SK-MEL-5 (cell line): ENCODE measurements at places on chromosomes 16 and 17. TPM values are rescaled to one million over a fixed set of nuclear protein-coding genes. Genes with fewer than 3 reads are reported as not detected.

DNA sequence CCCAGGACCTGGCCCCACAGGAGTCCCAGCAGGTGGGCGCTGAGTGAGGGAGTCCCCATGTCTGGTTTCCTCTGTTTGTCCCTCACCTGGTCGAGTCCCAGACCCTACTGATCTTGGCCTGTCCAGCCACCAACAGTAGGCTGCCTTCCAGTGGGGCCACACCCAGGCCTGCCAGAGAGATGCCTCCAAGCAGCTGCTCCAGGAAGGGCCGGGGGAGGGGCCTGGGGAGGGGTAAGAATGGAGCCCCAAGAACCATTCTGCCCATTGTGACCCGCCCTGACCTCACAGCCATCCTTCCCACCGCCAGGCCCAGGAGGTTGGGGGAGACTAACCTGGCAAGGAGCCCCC is 736 bp downstream of the SPATA20 start:
- DNase-seq, result no peak

Gene MYADML2
- not detected in 2 replicates for total RNA-seq

GRCh38 chr17:29848737-29849136 is 81.3 kb downstream of the SSH2 start:
- no peak for DNase-seq

GRCh38 chr16:87602821-87603683 is 744 bp downstream of the JPH3 start:
- DNase-seq, result no peak

- DNase-seq, result no peak
Measured at GRCh38 chr17:75639771-75640555, 6.7 kb downstream of the SMIM5 start.

GRCh38 chr17:47694581-47695428 is 844 bp downstream of the TBKBP1 start:
- no peak for DNase-seq
